ENCODE measurements at places on chromosomes 13 and 19.
A peak's percentile ranks its signal among the peaks of the same experiment; 100 is the strongest.

GRCh38 chr13:112056739-112057438 lies 10.1 kb upstream of the SOX1 start:
- DNase-seq: no peak

DNA sequence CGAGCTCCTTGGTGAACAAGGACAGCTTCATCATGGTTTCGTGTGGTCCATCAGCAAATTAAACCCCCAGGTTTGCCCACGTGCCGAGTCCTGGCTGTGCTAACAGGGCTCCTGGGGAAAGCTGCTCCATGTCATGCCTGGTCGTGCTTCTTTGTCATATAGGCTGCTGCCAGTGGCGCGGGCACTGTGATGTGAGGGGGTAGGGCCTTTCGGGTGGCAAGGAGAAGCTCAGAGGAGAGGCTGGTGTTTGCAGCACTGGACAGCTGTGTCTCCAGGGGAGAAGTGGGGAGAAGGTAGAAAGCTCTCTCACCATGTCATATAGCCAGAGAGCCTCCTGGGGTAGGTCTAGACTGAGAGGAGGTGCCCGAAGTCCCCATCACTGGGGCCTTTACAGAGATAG lies 13.3 kb downstream of the VSTM2B start:
- no peak for DNase-seq

GRCh38 chr19:7280940-7281666 lies 13.1 kb downstream of the INSR start:
- DNase-seq: no peak

DNA sequence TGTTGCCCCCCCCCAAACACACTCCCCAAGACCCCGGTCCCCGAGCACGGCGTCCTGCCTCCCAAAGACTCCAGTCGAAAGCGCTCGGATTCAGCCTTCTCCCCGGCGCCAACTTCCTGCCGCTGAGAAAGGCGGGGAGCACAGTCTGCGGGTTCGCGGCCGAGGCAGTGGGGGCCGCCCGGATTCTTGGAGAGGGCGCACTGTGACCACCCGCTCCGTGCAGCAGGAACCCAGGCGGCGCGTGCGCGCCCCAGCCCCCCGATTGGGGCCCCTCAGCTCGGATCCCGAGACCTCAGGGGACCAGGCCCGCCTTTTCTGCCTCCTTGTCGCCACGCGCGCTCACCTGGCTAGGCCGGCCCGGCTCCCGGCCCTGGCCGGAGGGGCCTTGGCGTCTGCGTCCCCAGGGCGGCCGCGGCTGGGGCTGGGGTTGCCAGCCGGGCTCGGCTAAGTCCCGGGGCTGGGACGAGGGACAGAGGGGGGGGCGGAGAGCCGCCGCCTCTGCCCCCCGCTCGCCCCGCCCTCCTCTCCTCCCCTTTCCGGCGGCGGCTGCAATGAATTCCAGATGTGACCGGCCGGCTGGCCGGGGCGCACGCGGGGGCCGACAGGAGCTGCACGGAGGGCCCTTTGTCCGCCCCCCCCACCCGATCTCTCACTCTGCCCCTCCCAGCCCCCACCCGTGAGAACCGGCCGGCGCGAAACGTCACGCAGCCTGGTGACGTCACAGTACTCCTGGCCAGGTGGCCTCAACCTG lies at the start of gene S1PR2:
Gene S1PR2 (minus strand): TSS at position 471 of the 751 bp plus-strand sequence. CDS start 6,426 bp downstream, outside the sequence.
- peak; percentile 80 for DNase-seq

GRCh38 chr19:50324331-50324730 lies 4.8 kb downstream of the KCNC3 start:
- DNase-seq: no peak

DNA sequence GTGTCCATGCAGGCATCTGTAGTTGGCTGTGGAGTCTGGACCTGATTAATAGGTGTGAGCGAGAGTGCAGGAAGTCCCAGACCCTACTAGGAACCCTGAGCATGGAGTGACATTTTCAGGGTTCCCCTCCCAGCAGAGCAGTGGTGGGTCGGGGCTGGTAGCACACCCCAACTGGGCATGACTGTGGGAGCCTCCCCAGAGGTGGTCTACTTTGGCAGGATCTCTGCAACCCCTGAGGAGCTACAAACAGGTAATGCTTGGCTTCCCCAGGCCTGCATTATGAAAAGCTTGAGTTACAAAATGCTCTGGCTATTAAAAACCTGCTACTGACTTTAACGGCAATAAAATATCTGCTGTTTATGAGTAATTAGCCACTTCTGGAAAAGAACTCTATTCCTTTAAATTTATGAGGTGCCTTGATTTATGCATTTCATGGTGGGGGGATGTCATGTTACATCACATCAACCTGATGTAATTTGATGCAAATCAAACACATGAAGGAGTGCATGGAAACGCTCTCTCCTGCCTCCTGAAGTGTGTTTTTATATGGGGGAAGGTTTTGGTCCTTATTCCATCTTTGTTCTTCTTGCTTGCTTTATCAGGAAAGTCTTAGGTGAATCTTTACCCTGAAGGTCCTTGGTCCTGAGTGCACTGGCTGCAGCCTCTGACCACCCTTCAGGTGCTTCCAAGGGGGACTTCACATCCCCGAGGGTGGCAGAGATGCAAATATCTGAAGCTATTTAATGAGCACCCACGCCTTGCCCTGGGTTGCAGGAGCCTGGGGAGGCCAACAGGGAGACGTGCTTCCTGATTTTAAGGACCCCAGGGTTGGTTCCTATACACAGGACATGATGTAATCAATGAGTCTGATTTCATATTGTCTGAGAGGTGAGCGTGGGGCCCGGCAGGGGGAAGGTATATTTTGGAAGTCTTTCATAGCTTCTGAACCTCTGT lies 54.0 kb downstream of the ZNF536 start:
- DNase-seq: no peak

- no peak for DNase-seq
Measured at GRCh38 chr19:21498651-21499050, 6.8 kb upstream of the ZNF429 start.

GRCh38 chr19:27750391-27751043 lies 1462.4 kb downstream of the UQCRFS1 start:
- no peak for DNase-seq

DNA sequence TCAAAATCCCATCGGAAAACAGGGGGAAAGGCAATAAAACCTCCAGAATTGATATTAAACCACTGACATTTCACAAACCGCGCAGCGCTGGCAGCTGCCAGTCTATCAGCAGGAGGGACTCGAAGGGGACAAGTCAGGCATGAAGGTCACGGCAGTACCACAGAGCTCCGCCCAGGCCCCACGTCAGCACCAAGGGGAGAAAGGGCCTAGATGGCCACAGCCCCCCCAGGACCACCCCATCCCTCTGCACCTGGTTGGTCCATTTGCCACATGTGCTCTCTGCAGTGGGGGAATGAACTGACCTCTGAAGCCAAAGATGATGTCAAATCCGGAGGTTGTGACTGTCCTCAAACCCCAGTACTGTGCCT lies 9.5 kb upstream of the VSTM2B start:
- no peak for DNase-seq

DNA sequence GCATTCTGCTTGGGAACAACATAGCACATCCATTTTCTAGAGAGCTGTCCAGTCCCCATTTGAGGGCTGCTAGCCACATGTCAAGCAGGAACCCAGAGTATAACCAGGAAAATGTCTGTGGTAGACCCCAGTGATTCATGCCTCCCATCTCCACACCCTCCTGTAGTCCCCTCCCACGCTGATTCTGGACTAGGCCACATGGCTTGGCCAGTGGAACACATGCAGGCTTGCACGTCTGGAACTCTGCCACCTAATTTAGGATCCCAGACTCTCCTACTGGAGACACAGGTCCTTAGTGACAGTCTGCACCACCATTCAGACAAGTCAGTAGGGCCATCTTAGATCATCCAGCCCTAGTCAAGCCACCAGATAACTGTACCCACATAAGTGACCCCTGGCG lies 149.8 kb downstream of the ZIC5 start:
- no peak for DNase-seq

GRCh38 chr13:50942630-50943311 lies 33.2 kb downstream of the RNASEH2B start:
- no peak for DNase-seq

DNA sequence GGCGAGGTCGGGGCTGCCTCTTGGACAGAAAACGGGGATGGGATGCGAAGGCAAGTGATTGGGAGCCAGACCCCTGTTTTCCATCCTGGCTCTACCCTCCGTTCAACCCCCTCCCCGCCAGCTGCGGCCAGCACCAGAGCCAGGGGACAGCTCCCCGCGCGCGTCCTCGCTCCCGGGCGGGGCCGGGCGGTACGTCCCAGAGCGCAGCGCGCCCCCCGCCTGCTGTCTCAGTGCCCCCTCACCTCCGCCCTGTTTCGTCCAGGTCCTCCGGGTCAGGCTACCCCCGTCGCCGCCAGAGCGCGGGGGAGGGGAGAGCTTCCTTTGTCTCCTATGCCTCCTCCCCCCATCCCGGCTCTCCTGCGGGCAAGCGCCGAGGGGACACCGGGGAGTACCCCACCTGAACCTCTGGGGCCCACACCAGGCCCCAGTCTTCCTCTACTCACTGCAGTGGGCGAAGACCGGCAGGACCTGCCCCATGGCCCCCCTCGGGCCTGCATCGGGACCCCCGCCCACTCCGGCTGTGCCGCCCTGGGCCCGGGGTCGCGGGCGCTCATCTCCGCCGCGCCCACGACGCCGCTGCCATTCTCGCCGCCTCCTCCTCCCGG lies 396 bp downstream of the RTN2 start:
- DNase-seq: no peak

DNA sequence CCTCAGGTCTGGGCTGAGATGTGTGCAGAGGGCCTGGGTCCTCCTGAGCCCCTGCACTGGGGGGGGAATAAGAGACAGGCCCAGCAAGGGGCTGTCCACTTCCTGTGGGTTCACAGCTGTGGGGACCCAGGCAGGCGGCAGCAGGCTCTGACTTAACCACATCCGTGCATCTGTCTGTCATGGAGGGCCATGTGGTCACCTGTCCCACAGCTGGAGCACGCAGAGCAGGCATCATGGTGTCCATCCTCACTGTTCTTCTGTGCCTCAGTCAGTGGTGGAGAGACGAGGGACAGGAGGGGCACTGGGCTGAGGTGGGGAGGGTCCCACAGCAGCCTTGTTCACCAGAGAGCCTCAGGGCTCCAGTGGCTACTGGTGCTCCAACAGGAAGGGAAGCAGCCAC lies 16.3 kb upstream of the KIR3DL3 start:
- no peak for DNase-seq

GRCh38 chr13:105353654-105354053 lies 1181.8 kb downstream of the EFNB2 start:
- DNase-seq: no peak

- no peak for DNase-seq
Measured at GRCh38 chr13:113763961-113764792, 5.2 kb downstream of the TMEM255B start.

DNA sequence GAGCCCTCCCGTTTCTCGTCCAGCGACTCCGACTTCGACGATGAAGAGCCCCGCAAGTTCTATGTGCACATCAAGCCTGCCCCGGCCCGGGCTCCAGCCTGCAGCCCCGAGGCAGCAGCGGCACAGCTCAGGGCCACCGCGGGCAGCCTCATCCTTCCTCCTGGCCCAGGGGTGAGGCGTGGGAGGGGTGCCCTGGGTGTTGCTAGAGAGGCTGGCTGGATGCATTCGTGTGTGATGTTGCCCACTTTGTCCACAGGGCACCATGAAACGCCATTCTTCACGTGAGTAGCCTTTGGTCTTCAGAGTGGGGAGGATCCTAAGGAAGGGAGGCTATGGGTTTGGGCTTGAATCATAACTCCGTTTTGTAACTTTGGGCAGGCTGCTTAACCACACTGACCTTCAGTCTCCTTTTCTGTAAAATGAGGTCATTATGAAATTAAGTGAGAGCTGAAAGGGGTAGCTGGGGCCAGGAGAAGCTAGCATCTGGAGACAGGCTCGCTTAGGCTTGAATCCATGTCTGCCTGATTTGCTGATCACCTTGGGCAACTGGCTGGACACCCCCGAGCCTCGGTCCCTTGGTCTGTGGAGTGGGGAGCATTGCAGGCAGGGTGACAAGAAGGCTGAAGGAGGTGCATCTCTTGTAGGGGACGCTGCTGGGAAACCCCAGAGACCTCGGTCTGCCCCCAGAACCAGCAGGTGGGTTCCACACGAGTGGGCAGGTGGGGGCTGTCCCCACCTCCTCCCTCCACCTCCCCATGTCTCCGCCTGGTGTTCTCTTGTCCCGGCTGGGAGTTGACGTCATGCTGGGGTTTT lies 18.7 kb upstream of the B3GNT3 start:
- no peak for DNase-seq

DNA sequence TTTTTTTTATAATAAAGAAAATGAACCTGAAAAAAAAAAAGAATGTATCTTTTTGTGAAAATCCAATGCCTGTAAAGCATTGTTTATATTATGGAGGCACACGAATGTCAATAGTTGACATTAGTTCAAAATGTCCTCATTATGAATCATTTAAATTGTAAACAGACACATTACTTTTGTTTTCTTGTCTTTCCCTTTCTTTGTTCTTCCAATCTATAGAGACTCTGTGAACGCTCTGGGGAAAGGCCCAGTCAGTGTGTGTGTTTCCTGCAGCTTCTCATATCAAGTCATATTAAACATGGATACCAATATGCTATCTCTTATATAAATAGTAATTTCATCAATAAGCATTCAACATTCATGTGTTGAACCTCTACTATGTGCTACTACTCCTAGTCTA lies 193.1 kb downstream of the KCTD12 start:
- DNase-seq: no peak

GRCh38 chr13:25135896-25136295 lies 36.2 kb downstream of the AMER2 start:
- DNase-seq: no peak

Data from fibroblast of skin of back (primary cell).